ENCODE measurements at places on chromosomes 6 and 20.

- DNase-seq = no peak
These were observed 38.6 kb upstream of the HFE start for GRCh38 chr6:26048590-26048989.

GRCh38 chr6:82144852-82145340, 102.6 kb downstream of the IBTK start:
- peak; percentile 68 for DNase-seq

DNA sequence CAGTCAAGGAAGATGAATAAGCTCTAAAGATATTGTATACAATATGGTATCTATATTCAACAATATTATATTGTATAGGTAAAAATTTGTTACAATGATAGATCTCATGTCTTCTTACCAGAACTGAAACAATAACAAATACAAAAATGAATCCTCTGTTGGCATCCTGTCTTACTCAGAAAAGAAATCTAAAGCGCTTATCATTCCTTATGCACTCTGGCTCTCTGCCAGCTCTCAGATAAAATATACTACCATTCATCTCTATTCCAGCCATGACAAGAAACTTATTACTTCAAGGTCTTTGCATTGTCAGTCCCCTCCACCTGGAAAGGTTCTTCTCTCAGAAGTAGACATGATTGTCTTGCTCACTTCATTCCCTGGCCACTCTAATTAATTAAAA, 138.6 kb downstream of the THEMIS start:
- DNase-seq = no peak

DNA sequence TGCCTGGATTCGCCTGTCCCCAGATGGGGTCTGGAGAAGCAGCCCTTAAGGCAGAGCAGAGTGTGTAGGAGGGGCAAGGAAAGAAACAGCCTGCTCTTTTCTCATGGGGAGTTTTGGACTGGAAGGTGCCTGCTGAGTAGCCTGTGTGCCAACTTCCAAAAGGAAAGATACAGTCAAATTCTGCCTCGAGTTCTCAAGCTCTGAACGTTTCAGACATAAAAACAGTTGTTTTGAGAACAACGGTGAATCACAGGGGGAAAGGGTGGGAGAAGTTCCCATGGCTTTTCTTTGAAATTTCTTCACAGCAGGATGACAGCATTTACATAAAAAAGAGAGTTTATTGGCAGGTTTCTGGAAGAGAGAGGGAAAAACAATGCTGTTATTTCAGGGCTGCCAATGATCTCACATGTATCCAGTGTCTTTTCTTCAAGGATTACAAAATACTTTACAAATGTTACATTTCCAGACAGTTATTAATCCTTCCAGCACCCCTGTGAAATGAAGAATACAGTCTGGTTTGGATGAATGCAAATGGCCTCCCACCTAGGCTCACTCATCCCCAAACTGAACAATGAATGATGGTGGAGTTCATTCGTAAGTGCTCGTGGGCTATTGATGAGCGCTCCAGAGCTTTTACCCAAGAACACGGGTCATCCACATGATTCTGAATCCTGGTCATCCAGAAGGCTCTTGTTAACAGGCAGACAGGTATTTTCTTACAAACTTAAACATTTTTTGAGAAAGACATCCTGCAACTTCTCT, 33.8 kb upstream of the ECI2 start:
- peak; percentile 35 for DNase-seq

GRCh38 chr20:17835240-17835933, 133.2 kb downstream of the SNX5 start:
- peak; percentile 80 for DNase-seq

GRCh38 chr6:135071541-135071940, 16.9 kb upstream of the HBS1L start:
- DNase-seq = no peak

DNA sequence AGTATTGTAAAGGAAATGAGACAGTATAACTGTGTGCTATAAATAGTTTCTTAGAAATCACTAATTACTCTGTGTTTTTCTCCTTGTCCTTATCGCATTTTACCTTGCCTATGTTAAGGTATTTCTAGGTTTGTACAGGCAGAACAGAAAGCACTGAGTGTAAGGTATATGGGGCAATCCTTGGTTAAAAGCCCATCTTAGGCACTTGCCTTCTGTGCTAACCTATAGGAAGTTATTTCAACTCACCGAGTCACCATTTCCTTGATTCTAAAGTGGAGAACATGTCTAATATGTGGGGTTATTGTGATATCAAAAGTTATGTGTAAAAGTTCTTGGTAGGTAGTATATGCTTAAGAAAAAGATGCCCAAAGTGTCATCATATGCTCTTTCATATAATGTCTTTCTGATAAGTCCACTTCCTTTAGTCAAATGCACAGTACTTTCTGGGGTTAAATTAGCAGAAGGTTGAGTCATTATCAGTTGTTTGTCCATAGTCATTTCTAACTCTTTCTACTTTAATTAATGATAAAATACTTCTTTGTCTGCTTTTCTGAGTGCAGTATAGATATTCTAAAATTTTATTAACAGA, 276.4 kb downstream of the UTRN start:
- no peak for DNase-seq

- DNase-seq = no peak
These were observed 212.4 kb downstream of the GRIK2 start for GRCh38 chr6:101605874-101606273.

GRCh38 chr20:20519269-20519668, 151.4 kb downstream of the INSM1 start:
- no peak for DNase-seq

- no peak for DNase-seq
These were observed 10.5 kb downstream of the NPEPL1 start for GRCh38 chr20:58702859-58703648.

DNA sequence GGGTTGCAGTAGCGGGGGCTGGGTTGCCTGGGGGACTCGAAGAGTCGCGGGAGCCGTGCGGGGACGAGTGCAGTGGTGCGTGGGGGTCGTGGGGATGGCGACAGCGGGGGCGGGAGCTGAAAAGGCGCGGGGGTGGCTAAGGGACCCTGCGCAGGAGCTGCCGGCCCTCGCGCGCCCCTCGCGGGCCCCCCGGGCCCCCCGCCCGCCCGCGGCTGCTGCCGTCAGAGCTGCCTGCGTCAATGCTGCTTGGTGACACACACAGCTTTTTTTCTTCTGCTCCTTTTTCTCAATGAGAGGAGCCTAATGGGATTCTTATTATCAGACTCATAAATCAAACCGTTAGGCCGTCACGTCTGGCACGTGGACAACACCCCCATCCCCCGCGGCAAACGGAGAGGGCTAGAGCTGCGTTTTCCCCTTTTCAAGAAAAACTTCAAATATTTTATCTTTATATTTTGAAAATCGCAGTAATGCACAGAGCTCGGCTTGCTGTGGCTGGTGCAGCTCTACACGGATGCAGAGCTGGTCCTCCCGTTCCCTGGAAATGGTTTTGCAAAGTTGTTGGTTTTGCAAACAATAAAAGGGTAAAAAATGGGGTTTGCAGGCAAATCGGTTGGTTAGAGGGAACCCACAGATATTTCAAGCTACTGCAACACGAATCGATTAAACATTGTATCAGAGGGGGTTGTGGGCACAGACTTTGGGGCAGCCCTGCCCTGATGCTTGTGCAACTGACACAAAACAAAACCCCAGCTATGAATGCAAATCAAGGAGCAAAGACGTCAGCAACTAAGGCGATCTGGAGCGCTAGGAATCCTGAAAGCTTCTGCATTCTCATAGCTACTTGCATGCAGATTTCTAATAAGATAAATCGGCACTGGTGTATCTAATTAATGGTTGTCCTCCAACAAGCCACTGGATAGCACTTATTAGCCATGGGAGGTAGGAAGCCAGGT, 161.4 kb downstream of the TBXT start:
- peak; percentile 49 for DNase-seq

DNA sequence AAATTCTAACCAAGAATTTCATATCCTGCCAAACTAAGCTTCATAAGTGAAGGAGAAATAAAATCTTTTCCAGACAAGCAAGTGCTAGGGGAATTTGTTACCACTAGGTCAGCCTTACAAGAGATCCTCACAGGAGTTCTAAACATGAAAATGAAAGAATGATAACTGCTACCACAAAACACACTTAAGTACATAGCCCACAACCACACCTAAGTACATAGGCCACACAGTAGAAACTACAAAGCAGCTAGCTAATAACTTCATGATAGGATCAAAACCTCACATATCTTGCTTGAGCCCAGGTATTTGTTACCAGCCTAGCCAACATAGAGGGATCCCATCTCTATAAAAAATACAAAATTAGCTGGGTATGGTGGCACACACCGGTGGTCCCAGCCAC, 50.4 kb downstream of the IRAK1BP1 start:
- DNase-seq = no peak

GRCh38 chr6:170025935-170026750, 264.7 kb downstream of the DLL1 start:
- DNase-seq = no peak

DNA sequence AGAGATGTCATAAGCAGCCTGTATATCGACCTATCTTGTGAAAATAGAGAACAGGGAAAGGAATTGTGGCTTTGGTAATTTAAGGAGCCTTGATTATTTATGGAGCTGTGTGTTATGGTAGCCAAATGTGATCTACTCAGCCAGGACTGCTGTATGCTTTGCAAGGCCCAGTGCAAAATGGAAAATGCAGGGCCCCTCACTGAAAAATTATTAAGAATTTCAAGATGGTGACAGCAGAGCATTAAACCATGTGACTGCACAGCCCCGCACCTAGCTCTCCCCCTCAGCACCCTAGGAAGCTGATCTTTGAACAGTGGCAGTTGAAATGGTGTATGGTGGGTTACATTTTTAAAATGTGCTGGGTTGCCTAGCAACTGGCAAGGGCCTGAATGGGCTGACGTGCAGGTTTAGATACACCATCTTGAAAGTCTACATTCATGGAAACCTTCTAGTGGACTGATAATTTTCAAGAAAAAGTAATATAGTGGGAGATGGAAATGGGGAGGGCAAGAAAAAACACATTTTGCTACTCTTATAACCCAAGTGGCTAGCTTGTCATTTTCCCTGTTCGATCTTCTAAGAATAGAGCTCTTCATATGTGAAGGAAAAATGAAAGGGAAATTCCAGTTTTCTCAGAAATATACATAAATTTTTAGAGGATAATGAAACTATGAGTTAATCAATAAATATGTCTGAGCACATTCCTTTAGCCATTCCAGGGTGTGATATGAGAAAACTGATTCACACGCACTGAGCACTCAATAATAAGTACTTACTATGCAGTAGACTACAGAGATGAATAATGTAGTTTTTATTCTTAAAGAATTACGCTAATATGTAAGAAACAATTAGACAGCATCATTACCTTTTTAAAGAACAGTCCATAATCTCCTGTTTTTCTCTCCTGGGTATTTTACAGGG, 208.0 kb downstream of the ARHGAP18 start:
- no peak for DNase-seq

DNA sequence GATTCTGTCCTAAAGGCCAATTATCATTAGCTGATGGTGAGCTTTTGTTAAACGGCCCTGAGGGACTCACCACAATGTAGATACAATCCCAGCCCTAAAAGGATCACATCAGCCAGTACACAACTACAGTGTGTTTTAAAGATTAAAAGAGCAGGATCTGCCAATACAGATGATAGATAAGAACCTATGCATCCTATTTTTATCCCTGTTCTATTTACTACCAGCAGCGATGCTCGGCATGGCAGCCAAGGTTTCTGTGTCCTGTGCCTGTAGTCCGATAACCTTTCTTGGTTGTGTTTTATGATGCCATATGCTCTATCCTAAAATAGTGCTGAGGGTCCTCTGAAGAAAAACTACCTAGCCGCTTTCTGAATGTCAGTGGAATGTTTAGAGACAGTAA, 289.4 kb downstream of the PHACTR1 start:
- no peak for DNase-seq

- no peak for DNase-seq
These were observed 461.9 kb downstream of the KIF16B start for GRCh38 chr20:16111172-16111832.

GRCh38 chr6:37244430-37245310, 12.9 kb upstream of the TBC1D22B start:
- peak; percentile 76 for DNase-seq

DNA sequence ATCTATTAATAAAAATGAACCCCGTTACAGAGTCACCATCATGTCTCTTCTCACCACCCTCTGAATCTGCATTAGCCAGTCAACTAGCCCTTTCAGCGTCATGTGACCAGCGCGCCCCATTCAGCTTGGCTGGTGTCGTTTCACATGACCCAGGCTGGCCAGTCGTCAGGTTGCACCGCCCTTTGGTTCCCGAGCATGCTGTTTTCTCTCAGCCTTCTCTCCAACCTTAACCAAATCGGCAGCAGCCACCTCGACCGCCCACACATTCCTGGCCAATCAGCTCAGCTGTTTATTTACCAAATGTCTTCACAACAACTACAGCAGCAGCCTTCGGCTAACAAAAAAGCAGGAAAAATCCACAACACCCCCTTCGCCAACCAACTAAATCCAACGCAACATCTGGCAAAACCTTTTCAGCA, 5.6 kb downstream of the SRSF3 start:
- no peak for DNase-seq

DNA sequence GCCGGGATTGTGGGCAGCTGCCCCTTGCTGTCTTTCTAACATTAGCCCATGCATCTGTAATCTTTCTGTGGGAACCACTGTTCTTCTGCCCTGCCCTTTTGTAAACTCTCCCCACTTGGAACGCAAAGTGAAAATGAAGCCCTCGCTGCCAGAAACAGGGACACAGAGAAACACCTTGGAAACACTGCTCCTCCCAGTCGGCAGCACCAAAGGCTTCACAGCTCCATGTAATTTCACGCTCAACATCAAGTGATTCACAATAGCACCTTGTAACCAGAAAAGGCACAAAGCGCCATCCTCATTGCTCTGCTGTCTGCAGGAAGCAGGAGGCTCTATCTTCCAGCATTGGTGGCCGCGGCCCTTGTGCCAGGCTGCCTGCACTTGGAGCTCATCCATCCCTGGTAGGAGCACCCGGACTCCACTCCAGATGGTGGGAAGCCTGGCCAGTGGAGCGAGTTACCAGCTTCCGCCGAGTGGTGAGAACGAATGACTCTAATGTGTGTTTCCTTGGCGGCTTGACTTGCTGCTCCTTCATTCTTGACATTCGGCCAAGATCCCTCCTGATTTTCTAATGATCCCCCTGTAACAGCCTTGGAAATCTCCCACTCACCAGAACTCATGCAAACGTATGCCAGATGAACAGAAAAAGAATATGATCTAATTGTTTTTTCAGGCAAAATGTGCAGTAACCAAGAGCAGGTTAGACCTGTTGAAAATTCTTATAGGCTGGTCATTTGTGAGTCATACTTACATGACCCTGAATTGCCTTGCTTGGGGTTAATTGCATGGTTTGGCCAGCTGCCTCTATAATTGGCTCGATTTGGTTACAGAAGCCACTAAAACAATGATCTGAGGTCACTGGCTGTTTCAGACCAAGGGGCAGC, 169.1 kb upstream of the CDYL start:
- peak; percentile 36 for DNase-seq

Data from GM03348 (cell line).